ENCODE measurements at places on chromosomes 3 and 15. TPM values are rescaled to one million over a fixed set of nuclear protein-coding genes. Genes with fewer than 3 reads are reported as not detected.

PLXNA1 gene
- 5.8 TPM for total RNA-seq

HYPK gene
- 18.3 TPM for total RNA-seq

DNA sequence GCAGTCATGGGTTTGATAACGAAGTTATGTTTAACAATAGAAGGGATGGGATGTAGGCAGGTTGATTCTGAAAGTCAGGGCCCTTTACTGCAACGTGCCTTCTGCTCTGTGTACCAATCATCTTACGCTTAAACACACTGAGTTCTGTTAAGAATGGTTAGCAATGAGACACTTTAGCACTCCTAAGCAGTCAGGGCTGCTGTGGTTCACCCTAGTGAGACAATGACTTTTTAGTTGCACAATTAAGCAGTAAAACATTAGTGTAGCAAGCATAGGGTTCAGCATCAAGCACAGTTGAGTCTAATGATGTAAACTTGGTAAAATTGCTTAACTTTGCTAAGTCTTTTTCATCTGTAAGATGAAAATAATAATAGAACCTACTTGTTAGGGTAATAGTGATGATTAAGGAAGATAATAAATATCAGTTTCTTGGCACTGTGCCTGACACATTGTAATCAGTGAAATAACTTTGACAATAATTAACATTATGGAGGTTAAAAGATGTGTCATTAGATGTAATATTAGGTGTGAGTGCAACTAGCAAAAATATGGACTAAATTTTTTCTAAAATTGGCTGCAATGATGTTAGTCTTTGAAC, 484.2 kb upstream of the THBS1 start:
- DNase-seq, result no peak

GRCh38 chr3:3589715-3590130, 209.5 kb upstream of the LRRN1 start:
- no peak for DNase-seq
